Keratinocyte (primary cell): ENCODE measurements at places on chromosomes 16 and 17.

DNA sequence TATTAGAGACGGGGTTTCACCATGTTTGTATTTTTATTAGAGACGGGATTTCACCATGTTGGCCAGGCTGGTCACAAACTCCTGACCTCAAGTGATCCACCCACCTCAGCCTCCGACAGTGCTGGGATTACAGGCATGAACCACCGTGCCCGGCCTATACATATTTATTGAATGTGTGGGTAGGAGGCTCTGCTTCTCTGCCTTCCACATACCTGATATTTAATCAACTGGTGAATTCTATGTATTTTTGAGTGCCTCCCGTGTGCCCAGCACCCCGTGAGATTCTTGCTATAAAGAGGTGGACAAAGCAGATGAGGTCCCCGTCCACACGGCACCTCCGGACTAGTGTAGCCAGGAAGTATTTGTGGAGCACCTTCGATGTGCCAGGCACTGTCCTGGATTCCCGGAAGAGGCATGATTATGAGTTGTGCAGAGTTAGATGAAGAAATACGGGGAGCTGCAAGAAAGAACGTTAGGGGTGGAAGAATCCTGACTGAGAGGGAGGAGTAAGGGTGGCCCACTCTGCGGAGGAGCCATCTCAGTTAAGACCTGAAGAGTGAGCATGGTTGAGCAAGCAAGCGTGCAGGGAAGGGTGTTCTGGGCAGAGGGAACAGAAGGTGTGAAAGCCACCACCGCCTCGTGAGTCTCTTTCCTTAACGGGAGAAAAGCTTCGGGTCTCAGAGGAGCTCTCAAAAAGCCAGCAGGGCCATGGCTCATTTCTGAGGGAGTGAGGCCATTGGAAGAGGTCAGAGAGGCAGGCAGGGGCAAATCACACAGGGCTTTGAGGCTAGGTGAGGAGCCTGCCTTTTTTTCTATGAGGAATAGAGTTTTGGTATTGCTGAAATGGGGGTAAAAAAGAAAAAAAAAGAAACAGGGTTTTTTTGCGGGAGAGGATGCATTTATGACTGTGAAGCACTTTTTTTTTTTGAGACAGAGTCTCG lies 21.2 kb downstream of the CRISPLD2 start:
- DNase-seq: no peak

DNA sequence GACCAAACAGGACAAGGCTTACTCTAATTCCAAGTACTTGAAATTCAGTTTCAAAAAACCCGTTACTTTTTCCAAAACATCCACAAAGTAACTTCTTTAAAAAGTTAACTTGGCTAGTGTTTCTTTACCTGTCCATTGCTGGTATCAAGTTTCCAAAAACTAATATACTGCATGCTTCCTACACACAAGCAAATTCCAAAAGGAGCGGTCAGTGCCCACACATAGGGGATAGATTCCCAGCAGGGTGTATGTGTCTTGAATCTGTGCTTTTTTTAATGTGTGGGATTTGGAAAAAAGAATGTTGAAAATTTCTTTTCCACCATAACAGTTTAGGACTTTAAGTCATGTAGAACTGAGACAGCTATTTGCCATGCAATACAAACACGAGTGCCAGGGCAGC lies 367.8 kb upstream of the SOX9 start:
- no peak for DNase-seq

GRCh38 chr17:79899584-79899983 lies 60.3 kb upstream of the CBX4 start:
- DNase-seq: no peak

DNA sequence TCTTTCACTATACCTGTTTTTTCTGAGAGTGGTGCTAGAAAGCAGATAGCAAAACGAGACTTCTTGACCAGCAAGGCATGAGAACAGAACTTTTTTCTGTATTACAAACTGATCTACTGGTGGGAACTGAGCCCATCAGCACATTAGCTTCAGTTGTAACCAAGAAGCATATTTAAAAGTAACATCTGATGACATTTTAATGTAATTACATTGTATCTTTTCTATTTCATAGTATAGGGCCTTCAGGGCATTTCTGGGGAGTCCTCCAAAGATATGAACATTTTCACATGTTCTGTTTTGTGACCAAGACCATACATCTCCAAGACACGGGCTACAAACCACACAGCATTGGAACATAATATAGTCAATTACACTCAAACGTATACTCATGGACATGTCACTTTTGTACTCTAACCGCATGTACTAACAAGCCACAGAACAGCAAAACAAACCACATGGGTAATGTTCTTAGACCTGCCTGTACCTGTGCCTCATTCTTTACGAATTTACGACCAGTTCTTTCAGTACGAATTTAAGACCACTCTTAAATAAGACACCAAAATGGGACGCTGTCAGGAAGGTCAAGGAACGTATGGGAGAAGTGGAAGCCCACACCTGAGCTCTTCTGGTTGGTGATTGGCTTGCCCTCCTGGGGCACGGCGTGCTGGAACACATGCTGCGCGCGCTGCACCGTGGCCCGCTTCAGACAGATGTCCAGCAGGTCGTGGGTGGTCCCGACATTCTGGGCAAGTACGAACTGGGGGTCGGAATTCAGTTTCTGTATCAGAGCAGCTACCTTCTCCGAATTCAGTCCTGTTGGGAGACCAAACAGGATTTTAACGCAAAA lies 825 bp downstream of the BLMH start:
- peak; percentile 38 for DNase-seq
